ENCODE measurements at places on chromosomes 2 and 18. TPM values are rescaled to one million over a fixed set of nuclear protein-coding genes. Genes with fewer than 3 reads are reported as not detected.
A peak's percentile ranks its signal among the peaks of the same experiment; 100 is the strongest.

GRCh38 chr2:60831921-60832320 is 49.5 kb upstream of the REL start:
- no peak overlapping the region for H3K4me3 ChIP-seq
- DNase-seq: no peak
- H3K27ac ChIP-seq: no peak overlapping the region
- no peaks in the 10 kb centered on the region for H3K36me3 ChIP-seq
- no peaks in the 10 kb centered on the region for H3K4me1 ChIP-seq
- no peaks in the 10 kb centered on the region for H3K27me3 ChIP-seq

DNA sequence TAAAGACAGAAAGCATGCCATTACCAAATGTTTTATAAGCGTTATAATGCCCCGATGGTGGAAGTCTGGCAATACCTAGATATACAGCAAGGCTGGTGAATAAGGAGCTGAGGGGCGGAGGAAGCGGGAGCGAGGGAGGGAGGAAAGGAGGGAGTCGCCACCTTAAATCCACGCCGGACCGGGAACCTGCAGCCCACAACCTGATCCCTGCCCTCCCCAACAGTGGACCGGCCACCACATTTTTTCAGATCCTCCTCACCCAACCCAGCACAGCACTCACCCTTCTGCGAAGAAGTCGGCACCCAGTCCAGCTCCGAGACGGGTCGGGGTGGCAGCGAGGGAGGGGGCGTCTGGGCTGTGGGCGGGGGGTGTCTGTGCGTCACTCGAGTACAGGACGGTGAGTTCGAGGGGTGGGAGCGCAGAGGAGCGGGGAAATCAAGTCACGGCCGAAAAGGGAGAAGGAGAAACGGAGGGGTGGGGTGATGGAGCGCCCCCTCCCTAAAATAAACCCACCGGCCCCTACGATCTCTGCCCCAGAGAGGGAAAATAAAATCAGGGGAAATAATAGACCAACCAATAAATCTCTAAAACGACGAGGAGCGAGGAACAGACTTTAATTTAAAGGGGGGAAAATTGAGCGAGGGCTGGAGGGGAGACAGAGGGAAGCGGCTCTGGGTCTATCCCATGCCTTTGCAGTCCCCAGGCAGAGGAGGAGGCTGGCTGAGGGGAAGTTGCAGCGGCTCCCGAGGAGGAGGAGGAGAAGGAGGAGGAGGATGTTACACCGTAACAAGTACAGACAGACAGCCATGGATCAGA is 96.5 kb upstream of the SERTAD2 start:
- peak overlapping the region; percentile 97 for H3K27ac ChIP-seq
- H3K4me3 ChIP-seq: peak overlapping the region; percentile 88
- H3K36me3 ChIP-seq: no peaks in the 10 kb centered on the region
- peaks cover 12% of the 10 kb centered on the region for H3K4me1 ChIP-seq
- DNase-seq: no peak
- no peaks in the 10 kb centered on the region for H3K27me3 ChIP-seq

Gene UGT1A10
- not detected for total RNA-seq

Gene POTEE
- total RNA-seq: not detected

Gene EIF2B4
- 39.0 TPM for total RNA-seq
